ENCODE measurements at places on chromosomes 7 and 10.

GRCh38 chr7:76507723-76508406 is 2.5 kb upstream of the UPK3B start:
- no peak for DNase-seq

- no peak for DNase-seq
These were observed 47.2 kb downstream of the CAMK1D start for GRCh38 chr10:12396567-12396966.

DNA sequence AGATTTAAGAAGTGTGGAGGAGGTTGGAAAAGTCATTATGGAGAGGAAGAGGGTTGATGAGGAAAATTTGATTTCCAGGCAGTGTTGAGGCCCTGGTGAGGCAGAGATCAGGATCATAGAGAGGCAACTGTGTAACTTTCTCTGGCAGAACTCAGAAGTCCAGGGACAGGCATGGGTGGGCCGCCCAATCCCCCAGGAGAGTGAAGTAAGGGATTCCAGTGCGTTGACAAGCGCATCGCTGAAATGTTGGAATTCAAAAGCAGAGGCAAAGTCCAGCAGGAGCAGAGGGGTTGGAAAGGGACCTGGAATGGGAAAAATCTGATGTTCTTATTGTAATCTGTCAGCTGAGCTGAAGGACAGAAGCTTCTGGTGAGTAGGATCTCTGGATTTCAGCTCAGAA is 207.3 kb downstream of the FAM107B start:
- no peak for DNase-seq

DNA sequence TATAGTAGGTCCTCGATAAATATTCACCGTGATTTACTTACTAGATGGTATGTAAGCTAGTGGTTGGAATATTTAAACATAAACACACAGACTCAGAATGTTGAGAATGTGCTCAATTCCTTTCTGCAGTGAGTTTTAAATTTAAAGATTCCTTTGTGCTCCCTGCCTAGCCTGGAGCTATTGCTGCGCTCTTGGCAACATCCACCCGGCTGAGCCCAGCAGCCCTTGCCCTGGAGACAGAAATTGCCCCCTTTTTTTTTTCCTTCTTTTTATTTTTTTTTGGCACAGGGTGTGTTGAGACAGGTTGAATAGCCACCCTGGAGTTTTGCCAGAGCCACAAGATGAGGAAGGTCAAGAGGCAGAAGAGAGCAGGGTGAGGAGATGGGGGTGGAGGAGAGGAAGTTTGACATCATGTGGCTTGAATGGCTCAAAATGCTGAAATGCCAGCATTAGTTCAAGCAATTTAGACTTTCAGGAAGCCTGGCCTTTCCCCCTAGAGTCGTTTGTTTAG is 180.8 kb downstream of the PRKCQ start:
- peak; percentile 45 for DNase-seq

- no peak for DNase-seq
These were observed 55.1 kb upstream of the KDM7A start for GRCh38 chr7:140231771-140232491.

DNA sequence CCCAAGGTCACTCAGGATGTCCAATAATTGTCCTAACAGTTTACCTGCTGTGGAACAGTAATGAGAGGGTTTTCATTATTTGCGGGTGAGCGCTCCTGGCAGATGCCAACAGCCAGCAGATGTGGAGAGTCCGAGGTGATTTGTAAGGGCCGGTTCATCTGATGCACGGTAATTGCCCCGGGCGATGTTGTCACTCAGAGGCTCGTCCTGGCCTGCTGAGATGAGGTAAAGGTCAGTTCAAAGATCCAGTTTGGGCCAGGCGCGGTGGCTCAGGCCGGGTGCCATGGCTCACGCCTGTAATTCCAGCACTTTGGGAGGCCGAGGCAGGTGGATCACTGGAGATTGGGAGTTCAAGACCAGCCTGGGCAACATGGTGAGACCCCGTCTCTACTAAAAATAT is 16.9 kb downstream of the LHPP start:
- DNase-seq: no peak
